Cerebellum (tissue), 4 donors: ENCODE measurements at places on chromosomes 2 and 18.

DNA sequence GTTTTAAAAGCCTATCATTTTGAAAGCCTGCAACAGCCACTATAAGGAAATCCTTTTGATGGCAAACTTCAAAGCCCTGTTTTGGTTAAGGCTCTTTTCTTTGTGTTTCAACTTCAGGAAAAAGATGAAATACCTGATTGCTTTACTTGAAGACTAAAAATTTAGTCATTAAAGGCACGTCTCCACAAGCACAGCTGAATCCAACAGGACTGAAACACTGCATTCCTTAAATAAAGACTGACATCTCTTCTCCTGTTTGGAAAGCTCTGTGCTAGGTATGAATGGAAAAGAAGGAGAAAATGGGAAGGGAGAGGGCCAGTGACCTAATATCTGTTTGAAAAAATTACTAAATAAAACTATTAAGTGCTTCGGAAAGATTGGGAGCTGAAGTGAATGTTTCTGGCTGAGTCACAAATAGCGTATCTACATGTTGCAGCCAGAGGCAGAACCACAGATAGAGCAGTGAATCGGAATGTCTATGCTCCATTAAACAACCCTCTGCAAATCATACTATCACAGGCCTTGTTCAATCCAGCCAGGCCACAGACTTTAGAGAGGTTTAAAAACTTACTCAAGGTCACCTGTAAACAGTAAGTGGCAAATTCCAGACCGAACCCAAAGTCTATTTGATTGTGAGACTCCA, 21.1 kb upstream of the RALBP1 start:
- DNase-seq: no peak

- DNase-seq: no peak
Measured at GRCh38 chr2:126730655-126731054, 74.7 kb downstream of the GYPC start.

- no peak for DNase-seq
Measured at GRCh38 chr2:169095621-169096105, 26.3 kb downstream of the DHRS9 start.

GRCh38 chr18:371609-371982, 103.7 kb upstream of the THOC1 start:
- DNase-seq: no peak

DNA sequence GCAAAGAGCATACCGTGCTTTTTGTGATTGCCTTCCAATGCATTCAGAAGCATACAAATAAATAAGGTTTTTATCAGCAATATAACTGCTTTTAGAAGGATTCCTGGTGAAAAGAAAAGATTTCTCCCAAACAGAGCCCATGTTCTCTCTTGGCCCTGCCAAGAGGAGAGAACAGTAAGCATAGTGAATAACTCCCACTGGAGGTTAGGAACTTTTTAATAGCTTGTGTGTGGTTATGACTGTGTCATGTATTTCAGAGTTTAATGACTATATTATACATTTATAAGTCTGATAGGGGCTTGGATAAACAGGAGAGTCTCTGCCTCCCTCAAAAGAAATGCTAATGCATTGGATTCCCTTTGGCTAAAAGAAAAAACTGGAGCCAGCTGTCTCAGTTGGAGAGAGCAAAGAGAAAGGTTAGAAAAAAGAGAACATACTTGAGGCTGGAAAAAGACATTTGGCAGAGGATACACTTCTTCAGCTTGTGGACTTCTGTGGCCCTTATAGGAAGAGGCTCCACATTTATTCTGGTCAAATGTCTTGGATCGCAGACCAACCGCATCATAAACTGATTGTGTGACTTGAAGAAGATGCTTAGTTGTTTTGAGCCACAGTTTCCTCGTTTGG, 63.0 kb upstream of the SPRED2 start:
- DNase-seq: no peak

DNA sequence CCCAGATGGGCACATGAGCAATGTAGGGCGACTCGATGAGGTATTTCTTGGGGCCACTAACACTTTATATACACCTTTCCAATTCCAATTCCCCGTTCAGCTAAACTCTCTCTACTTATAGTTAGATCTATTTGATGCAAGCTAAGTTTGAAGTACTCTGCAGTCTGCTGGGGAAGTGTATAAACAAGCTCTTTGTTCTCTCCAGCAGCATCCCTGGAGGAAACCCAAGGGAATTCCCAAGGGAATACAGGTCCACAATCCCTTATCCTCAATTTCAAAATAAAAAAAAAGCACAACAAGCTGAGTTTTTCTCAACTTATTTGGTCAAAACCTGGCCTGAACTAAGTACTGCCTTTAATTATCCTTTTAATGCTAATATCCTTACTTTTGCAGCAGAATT, 433.3 kb downstream of the NBAS start:
- DNase-seq: no peak

- DNase-seq: no peak
Measured at GRCh38 chr2:174059884-174060244, 94.7 kb upstream of the SP3 start.

GRCh38 chr2:46861916-46862315, 53.7 kb downstream of the MCFD2 start:
- no peak for DNase-seq

- no peak for DNase-seq
Measured at GRCh38 chr2:102703748-102704147, 58.1 kb upstream of the TMEM182 start.

DNA sequence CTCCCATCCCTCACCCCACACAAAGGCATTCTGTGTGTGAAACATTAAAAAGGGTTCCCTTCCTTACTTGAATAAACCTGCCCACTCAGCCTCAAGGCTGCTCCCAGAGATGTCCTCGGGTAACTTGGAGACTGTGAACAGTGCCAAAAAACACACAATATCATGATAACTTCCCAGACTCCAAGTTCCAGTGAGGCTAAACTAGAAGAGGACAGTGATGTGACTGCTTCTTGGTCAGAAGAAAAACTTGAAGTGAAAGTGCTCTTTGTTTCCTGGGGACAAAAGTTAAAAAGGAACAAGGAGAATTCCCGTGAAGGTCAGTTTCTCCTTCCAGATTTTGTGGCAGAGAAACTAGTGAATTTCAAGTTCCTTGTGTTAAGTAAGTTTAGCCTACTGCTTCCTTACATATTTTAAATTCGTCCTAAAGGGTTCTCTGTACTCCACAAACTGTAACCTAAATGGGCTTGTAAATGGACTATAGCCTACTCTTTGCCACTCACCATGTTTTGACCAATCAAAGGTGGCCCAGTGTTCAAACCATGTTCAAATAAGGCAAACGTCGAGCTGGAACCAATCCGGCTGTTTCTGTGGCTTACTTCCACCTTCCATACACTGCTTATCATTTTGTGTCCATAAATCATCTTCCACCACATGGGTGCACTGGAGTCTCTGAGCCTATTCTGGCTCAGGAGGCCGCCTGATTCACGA, 20.4 kb downstream of the TPRKB start:
- DNase-seq: no peak

DNA sequence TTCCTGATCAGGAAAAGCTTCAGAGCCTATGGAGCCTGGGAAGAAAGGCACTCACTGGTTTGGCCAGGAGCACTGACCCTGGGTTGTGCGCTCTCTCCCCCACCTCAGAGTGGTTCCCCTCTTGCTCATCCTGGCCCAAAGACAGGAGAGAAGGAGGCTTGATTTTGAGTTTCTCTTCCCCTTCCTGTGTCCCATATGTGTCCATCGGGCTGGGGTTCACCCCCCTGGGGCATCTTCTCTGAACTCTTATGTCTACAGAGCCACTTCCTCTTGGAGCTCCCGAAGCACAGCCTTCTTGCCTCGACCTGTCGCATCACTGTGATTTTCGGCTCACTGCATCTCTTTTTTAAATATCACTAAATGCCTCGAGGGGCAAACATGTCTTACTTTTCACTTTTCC, 692.3 kb downstream of the RNF144A start:
- no peak for DNase-seq

DNA sequence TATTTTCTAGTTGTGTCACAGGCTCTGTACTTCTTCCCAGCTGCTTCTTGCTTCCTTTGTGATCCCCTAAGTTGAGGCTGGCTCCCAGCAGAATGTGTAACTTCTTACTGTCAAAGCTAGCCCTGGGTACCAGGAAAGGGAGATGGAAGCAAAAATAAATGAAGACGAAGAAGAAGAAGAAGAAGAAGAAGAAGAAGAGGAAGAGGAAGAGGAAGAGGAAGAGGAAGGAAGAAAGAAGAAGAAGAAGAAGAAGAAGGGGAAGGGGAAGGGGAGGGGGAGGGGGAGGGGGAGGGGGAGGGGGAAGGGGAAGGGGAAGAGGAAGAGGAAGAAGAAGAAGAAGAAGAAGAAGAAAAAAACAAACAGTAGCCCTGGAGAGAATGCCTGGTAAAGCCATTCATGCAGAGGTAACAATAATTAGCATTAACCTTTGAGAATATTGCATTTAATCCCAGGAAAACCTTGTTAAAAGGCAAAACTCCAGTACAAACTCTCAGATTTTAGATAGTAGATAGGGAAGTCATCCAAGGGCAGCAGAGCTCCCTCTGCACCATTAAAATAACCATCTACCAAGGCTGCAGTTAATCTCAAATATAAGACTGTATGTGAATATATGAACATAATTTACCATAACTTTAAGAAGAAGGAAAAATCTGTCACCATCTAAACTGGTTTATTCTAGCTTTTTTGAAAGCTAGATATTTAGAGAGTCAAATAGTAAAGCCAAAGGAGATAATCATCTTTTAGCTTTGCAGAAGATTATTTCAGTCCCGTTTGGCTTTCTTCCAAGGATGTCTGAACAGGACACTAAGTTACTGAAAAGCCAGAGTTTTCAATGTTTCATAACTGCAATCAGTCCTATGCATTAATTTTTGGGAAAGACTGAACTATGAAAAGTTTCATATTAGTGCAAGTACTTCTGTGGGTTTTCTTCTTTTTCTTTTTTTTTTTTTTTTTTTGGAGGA, 44.3 kb upstream of the FBXO11 start:
- no peak for DNase-seq

- no peak for DNase-seq
Measured at GRCh38 chr2:232890896-232891601, 21.0 kb downstream of the SNORC start.

DNA sequence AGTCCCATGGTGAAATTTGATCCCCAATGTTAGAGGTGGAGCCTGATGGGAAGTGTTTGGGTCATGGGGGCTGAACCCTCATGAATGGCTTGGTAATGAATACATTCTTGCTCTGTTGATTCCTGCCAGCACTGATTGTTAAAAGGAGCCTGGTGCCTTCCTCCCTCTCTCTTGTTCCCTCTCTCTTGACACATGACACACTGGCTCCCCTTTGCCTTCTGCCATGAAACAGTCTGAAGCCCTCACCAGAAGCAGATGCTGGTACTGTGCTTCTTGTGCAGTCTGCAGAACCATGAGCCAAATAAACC, 30.6 kb upstream of the EPC2 start:
- DNase-seq: no peak

- peak; percentile 24 for DNase-seq
Measured at GRCh38 chr2:32064021-32064601, 755 bp downstream of the SPAST start.

DNA sequence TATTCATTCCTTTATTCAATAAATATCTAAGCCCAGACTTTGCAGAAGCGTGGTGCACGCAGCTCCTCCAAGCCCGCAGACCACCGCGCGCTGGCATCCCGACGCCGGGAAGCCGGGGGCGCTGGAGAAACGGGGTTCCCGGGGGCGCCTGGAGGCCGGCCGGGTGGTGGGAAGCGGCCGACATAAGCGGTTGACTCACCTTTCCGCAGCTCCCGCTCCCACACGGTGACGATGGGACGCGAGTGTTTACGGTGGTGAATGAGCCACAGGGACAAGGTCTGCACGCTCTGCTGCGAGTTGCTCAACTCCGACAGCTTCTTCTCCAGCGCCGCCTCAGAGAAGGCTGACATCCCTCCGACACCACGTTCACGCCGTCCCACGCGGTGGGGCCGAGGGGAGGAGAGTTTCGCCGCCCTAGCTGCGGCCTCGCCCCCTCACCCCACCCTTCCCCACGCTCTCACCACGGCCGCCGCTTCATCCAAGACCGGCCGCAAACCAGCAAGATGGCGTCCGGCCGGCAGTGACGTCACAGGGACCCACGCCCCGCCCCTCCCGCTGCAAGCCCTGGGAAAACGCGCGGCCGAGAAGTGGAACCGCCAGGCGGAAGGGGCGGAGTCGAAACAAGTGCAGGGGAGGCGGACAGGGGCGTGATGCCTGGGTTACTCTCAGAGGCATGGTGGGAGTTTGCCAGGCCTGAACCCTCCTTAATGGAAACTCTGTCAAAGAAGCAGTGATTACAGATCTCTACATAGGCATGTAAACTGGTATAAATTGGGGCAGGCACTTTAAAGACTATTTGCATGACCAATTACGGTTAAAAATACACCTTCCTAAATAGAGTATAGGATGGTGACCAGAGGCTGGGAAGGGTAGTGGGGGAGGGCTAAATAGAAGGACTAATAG, at the start of gene RPRD1A:
TSS of gene RPRD1A (minus strand) at position 505 of the 903 bp plus-strand sequence. CDS start at position 350, 155 bp downstream.
- peak; percentile 96 for DNase-seq

DNA sequence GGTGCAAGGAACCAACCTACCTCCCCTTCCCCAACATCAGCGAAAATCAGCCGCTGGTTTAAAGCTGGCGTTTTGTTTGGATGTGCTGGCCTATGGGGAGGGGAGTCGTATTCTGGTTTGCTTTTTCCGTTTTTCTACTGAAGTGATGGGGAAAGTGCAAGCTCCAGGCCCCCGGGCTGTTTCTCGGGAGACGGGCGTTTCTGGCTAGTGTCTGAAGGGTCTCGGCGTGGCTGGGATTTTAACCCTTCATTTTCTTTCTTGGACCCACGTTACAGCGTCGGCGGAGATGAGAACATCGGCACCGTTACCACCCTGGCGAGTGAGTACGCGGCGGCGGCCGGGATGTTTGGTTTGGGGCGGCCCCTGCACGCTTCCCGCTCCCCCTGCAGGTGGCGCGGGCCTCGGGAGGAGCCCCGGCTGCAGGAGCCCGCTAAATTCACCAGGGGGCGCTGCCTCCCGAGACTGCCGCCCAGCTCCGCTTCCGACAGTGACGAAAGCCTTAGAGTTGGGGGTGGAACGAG, 70.7 kb downstream of the PLB1 start:
- peak; percentile 91 for DNase-seq

GRCh38 chr2:102518170-102518569, 45.1 kb downstream of the SLC9A4 start:
- no peak for DNase-seq

DNA sequence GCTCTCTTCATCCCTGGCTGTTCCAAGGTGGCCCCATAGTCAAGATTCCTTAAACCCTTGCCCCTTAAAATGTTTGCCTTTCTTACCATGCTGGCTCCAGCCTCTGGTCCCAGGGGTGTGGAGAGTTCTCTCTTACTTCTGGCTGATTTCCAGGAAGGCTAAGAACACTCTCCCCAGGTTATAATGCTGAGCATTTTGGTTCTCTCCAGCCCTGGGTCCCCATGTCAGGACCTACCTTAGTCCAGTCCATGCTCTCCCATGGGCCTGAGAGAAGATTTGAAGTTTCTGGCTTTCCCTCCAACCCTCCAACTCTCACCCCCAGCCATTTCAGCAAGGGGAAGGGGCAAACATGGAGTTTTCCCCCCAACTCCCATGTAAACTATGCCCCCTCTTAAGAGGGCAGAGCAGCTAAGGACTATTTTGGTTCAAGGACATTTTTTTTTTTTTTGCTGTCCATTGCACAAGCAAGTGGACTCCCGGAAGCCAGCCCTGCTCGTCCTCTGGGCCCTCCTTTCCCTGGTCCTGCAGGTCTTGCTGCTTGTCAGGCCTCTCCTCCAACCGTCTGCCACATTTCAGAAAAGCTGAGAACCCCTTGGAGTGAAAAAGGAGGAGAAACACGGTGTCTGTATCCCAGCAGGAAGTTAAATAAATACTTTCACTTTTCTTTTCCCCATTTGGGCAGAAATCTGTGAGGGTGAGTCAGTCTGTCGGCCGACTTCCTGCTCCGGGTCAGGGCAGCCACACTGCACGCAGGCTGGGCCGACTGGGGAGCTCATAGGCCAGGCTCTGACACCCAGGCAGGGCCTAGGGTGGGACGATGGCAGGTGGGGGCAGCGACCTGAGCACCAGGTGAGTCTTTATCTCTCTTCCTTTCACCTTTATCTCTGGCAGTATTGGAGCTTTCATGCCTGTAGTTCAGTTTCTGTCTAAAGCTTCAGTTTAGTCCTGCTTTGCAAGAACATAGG, at the start of gene SP140L:
TSS of gene SP140L (plus strand) at position 741 of the 965 bp plus-strand sequence. CDS start at position 818, 77 bp downstream.
- no peak for DNase-seq
